ENCODE measurements at places on chromosomes 1 and 21.

DNA sequence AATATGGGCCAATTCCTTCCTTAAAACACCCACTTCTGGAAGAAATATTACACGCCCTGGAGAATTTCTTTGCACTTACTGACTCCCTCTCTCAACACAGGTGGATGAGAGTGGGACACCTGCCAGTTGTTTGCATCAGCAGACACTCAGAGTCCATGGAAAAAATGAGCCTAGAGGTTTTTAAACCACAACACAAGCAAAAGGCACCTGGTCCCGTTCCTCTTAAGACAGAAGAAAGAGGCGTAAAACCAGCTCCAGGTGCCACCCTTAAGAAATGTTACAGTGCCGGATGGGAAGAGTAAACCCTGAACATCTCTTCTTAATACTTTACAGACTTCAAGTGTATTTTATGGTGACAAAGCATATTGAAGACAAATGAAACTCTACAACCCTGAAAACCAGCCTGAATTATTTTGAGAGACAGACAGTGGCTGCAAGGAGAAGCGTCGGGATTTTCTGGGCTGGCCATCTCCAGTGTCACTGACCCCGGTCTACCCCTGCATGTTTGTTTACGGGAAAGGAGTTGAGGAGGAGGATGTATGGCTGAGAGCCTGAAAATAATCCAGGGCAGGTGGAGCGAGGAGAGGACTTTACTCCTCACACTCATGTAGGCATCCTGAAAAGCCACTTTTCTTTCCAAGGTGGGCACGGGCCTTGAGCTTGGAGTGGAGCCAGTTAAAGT lies 7.8 kb upstream of the RIPK4 start:
- DNase-seq = no peak

- no peak for DNase-seq
Observed at GRCh38 chr1:36591278-36591677, 108.6 kb upstream of the CSF3R start.

DNA sequence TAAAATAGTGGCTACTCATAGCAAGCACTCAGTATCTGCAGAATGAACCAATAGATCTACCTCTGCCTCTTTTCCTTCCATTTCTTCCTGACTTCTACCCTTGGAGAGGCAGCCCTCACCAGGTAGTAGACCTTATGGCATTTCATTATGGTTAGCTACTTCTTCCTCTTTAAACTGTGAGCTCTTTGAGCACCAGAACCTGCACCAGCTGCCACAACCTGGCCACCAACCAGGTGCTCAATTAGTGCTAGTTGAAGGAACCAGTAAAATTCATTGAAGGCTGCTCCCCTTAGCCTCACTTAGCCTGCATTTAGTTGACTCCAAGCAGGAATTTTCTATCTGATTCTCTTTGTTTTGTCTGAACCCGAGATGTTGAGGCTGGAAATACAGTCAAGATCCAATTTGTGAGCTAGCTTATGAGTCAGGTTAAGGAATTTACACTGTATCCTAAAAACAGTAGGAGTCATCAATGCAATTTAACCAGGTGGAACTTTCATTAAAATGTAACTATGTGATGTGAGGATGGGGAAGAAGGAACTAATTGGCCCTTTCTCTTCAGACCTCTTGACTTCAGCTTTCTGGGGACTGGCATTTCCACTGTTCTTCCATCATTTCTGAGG lies 81.5 kb upstream of the UBE2U start:
- no peak for DNase-seq

DNA sequence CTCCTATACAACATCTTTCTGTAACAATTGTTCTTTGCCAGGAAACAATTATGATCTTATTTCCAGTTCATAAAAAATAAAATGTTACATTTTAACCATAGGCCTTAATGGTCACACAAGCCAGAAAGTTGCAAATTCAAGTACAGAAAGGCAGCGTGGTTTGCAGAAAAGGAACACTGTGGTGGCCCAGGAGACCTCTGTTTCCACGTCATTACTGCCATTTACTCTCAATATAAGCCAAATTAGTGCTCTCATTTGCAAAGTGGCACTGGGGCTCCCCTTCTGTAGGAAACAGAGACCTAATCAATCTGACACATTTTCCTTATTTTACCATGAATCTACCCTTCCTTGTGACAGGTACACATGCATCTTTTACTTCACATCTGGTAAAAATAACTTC lies 79.3 kb upstream of the TLR5 start:
- DNase-seq = no peak

DNA sequence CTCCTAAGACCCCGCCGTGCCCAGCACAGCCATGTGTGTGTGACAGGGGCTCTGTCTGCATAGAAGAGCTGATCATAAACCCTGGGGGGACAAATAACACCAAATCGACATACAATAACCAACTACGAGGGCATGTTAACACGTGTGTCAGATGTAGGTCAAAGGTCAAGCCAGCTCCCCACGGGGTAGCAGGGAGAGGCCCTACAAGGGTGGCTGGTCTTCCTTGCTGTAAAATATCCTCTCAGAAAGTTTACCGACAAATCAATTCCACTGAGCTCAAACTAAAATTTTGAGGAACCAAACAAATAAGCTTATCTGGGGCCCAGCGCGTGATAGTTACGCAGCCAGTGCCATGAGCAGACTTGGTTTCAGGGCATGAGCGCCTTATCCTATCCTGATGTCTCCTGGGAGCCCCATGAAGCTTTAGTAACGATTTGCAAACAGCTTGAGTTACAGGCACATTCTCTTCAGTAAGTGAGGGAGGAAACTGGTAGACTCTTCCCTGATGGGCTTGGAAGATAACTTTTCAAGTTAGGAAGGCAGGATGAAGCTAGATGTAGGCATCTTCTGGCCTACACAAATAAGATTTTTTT lies 2.7 kb upstream of the TMPRSS3 start:
- no peak for DNase-seq

DNA sequence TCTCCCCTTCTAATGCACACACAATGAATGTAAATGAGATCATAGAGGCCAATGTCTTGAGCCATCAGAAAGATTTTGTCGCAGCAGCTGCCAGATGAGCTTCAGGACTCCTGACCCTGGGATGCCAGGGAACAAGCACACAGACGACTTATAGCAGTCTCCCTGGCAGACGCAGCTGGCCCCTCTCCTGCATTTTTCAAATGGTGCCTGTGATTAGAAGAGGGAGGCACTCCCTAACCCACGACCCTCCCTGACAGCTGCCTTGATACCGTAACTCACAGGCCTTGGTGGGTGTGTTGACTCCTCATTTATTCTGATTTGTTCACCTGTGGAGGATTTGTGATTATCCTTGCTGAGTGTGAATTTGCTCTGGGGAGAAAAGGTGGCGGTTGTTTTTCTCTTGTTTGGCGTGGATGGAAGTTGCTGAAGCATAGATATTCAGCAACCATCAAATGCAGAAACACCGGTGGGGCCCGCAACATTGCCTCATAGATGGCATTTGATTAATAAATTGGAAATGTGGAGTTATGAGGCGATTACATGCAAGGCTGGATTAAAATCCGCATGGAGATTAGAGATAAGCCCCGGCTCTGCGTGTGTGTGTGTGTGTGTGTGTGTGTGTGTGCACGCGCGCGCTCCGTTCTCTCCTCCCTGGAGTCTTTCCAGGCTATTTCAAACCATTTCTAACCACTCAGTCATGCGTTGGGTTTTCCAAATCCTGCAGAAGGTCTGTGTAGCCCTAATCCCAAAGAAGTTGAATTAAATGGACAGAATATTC lies 2.1 kb upstream of the RD3 start:
- DNase-seq = no peak

DNA sequence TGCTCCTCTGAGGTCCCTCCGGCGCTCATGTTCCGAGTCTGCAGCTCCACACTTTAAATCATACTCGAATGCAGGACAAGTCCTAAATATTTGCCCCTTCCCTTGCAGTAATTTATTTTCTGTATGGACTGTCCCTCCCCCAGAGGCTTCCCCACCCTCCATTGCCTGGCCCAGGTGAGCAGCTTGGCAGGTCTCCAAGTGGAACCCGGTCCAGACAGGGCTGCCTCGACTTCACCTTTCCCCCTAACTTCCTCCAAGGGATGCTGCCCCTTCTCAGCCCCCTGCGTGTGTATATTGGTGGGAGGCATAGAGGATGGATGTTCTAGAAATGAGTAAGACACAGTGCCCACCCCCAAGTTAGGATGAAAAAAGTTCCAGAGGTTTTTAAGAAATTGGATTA lies 5.4 kb upstream of the OPTC start:
- no peak for DNase-seq

GRCh38 chr1:42963378-42964043 lies 4.8 kb upstream of the SLC2A1 start:
- DNase-seq = no peak

DNA sequence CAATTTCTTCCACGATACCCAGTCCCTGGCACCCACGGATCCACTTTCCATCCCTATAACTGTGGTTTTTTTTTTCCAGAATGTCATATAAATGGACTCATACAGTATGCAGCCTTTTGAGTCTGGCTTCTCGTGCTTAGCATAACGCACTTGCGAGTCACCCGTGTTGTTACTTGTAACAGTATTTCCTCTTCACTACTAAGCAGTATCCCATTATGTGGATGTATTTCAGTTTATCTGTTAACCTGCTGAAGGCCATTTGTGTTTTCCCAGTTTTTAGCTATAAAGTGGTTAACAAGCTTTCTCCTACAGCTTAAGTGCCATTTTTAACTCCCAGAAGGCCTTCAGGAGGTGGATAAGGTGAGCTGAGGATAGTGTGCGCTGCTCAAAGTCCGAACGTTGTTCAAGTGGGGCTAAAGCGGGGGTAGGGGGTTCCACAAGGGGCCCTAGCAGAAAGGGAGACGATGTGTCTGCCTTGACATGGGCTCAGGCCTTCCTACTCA lies 829 bp downstream of the ADAR start:
- DNase-seq = no peak
